ENCODE measurements at places on chromosomes 7 and 10.

GRCh38 chr10:2425320-2425719, 642.0 kb upstream of the PFKP start:
- DNase-seq = no peak

GRCh38 chr10:112471878-112472487, 25.0 kb downstream of the VTI1A start:
- DNase-seq = no peak

DNA sequence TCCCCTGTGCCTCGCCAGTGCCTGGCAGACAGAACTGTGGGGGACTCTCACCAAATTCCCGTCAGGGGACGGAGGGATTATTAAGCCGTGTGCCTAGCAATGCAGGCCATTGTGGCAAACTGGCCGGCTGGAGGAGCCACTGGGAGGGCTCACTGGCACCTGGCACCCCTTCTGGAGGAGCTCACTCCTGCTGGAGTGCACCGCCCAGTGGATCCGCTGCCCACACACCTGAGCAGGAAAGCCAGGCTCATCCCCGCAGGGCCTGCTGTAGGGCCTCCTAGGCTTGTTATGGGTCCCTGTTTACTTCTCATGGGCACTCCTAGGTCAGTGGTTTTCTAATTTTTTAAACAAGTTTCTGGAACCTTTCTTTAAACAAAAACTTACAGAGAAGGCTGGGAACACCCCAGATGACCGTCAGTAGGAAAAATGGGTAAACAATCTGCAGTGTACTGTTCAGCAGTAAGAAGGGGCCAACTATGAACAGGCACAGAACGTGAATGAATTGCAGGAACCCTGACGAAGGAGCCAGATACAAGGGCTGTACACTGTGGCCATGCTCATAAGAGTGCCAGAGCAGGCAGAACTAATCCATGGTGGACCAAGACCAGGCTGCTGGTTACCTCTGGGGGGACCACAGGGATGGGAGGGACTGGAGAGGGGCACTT, 64.8 kb downstream of the LANCL2 start:
- DNase-seq = no peak

- no peak for DNase-seq
These were observed 46.9 kb downstream of the VWA2 start for GRCh38 chr10:114285961-114286441.

GRCh38 chr10:97095701-97096260, 90.0 kb downstream of the SLIT1 start:
- no peak for DNase-seq
